ENCODE measurements at places on chromosomes 3 and 15.

DNA sequence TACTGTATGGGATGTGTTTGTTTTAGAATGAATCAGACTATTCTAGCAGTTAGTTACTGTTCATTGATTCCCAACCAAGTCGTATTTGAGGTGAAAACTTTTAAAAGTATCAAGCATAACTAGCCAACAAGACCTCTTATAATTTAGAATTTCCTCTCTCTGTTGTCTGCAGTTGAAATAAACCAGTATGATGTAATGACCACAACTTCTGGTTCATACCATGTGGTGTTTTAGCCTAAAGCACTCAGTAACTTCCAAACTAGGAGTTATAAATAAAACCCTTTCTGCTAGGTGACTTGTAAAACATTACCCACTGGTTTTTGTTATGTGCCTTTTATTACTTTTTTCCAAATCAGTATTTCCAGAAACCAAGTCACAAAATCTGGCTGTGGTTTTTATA is 19.8 kb upstream of the P2RY12 start:
- no peak for DNase-seq

DNA sequence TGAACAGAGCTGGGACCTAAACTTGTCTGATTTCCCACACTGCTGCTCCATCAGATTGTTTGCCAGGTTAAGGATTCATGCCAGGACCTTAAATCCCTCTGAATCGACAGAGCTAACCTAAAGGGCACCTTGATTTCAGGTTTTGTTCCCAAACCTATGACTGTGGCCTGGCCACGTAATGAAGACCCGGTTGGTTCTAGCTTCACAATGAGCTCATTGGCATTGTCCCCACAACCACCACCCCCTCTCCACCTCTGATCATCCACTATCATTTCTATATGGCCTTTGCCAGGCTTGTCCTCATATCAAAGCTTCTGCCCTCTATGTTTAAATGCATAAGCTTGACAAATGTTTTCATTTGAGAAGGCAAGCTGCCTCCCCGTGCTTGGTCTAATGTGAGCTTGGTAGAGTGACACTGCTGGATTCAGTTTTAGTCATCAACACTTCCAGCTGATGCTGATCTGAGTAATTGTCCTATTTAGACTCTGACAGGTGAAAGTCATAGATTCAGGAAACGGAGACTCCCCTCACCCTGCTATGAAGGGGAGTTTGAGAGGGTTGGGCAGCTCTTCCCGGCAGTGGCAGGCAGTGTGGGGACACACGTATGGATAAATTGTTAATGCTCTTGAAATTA is 407.1 kb upstream of the CFAP20DC start:
- peak; percentile 9 for DNase-seq

GRCh38 chr3:8069471-8069870 is 432.2 kb upstream of the LMCD1 start:
- DNase-seq = no peak

DNA sequence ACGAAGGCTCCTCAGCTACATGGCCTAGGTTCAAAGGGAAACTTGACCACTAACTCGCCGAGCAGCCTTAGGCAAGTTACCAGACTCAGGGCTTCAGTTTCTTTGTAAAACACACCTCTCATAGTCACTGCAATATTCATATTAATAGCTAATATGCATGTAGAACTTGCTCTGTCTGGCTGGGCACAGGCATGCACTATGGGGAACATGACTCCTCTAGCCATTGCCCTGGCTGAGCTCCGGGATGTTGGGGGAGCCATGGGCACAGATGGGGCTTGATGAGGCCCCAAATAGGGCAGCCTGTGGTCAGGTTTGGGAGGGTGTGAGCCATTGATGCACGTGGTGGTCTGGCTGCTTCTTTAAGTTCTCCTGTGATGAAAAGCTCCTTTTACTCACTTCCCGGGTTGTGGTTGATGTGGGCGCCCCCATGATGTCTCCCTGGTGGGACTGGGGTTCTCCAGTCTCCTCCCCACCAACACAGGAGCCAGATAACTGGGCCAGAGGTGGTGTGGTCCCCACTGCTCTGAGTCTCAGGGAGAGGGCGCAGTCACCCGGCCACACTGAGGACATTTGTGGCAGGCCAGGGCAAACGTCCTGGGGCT is 29.4 kb upstream of the DUSP7 start:
- peak; percentile 38 for DNase-seq

- no peak for DNase-seq
Measured at GRCh38 chr15:68693071-68693470, 114.3 kb downstream of the CORO2B start.

DNA sequence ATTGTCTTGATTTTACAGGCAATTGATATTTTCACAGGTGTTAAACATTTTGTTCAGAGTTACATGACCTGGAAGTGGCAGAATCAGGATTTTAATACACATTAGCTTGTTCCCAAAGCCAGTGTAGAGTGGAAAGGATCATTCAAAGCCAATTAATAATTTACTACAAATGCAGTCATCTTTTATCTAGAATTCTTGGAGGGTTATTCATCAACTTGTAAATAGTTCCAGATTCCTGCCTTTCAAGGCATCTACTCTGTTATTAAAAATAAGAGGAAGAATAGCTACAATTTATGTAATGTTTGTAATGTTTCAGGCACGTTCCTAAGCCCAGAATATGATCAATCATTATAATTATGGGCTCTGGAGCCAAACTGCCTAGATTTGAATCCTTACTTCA is 358.5 kb downstream of the ZNF385D start:
- no peak for DNase-seq

GRCh38 chr15:78925956-78926743 is 18.7 kb downstream of the CTSH start:
- DNase-seq = no peak

- DNase-seq = no peak
Measured at GRCh38 chr3:148852271-148852992, 12.7 kb upstream of the CPA3 start.

GRCh38 chr3:12759693-12760565 is 870 bp upstream of the TMEM40 start:
- no peak for DNase-seq

- DNase-seq = no peak
Measured at GRCh38 chr15:64111679-64112050, 15.9 kb downstream of the SNX1 start.

GRCh38 chr3:175065497-175065896 is 206.4 kb downstream of the NAALADL2 start:
- DNase-seq = no peak

DNA sequence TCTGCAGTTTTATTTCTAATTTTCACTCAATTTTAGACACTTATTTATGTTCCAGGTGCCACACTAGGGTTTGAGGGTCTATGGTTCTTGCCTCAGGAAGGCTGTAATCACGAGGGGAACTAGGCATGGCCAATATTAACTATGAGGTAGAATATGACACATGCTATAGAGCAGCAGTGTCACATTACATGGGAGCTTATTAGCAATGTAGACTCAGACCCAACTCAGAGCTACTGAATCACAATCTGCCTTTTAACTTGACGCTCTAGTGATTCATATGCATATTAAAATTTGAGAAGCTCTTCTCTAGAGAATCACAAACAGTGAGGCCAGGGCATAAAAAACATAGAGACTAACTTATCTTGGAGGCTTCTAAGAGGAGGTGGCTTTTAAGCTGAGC is 32.8 kb upstream of the MRPL3 start:
- DNase-seq = no peak

- DNase-seq = no peak
Measured at GRCh38 chr3:124556636-124557035, 173.6 kb upstream of the UMPS start.

DNA sequence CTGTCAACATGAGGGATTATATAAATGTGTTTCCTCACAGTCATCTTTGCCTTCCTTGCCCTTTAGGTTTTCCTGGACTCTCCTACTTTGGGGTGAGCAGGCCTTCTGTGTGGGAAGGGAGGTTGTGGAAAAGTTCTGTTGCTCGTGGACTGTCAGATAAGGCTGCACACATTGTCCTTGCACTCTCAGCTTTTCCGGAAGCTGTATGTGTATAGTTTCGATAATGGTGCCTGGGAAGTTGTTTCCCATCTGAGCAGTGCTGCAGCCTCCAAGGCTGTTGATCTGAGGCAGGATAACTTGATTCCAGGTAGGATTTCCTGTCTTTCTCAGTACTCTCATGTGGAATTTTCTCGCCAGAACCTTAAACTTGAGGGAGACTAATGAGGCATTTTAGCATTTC is 297.8 kb upstream of the AZI2 start:
- no peak for DNase-seq

- DNase-seq = no peak
Measured at GRCh38 chr3:20739814-20740213, 553.8 kb upstream of the SGO1 start.

DNA sequence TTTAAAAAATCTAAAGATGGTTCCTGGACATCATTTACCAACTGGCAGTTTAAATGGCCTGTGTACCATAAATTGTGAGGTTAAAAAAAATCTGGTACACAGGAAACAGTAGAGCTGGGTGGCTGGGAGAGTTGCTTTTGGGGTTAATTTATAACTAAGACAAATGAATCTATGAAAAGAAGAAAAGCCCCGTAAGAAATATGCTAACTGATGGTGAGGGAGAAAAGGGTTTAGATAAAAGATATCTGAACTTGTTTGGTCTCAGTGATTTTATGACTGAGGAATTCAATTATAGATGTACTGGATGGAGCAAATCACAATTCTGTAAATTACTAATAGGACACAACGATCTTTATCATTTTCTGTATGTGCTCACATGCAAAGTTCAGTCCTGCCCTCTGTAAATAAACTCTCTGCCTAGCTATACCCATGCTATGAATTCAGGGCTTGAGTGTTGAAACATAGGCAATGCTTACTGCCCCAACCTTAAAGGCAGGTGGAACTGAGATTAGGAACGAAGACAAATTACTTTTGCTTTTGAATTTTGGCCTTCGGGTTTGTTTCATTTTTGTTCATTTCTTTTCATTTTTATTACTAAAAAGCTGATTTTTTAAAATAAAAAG is 28.0 kb downstream of the PPARG start:
- DNase-seq = no peak

DNA sequence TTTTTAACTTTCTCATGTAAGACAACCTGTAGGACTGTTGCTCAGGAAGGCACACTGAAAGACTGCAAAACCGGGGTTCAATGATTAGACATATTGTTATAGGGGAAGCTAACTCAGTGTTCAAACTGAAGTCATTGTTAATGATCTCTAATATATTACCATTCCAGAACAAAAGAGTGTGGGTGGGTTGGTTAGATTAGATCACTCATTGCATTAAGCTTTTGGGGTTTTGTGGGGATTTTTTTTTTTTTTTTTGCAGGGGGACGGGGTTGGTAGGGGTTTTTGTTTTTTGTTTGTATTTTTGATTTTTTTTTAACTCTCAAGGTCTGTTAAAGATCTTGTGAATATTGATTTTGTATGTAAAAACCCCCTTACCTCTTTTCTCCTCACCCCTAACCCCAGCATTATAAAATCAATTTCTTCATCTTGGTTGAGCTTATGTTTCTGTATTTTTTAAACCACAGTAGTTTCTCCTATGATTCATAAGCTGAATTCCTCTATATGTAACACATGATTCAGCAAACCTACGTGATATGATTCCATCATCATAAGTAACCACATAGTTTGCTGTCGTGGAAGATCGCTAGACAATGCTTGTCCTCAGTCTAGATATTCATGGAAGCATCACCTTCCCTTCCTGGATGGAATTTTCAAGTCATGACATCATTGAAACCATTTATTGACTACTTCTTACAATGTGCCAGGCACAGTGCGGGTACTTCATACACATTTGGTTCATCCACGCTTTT is 544.1 kb upstream of the MDFIC2 start:
- no peak for DNase-seq

- DNase-seq = no peak
Measured at GRCh38 chr3:174783502-174783901, 75.6 kb upstream of the NAALADL2 start.

DNA sequence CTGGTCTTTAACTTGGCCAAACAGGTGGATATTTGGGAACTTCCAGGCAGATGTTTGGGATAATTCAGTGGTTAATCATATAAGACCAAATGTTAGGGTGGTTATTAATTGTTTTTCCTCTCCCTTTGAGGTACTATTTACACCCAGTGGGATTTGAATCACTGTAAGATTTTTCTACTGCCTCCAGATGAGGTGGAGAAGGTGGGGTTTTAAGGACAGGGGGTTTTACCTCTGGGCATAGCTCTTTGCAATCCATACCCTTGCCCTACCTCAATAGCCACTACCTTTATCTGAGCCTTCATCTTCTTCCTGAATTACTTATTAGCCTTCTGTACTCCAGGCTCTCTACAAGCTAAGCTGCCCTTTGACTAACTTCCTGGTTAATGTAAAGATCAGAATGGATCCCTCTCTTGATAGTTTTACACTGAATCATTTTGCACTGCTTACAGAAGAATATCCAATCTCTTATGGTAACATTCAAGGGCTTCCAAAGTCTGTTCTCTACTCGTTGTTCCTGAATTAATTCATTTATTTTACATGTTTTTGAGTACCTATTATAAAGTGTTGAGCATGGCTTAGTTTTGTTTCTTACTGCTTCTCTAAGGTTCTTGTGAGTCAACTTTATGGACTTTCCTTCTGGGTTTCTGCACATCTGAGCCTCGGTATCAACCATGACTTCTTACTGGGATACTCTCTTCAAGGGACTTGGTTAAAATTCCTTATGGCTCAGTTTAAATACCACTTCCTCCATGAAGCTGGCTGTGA is 331.2 kb upstream of the TBL1XR1 start:
- no peak for DNase-seq

DNA sequence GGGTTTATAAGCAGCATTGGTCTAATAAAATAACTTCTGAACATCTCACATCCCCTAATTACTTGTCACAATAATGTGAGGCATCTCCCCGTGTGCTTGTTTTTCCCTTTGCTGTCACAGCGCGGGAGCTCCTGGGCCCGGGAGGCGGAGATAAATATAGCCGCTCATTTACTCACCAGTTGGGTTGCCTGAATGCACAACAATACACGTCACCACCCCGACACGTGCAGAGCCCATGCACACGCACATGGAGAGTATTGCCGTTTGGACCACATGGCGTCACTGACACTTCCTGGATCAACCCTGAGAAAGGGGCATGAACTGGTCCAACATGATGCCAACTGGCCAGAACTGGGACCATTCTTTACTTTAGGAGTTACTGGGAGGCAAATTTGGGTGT is 76.2 kb downstream of the MRPL46 start:
- DNase-seq = no peak

GRCh38 chr3:72739531-72740466 is 108.4 kb downstream of the SHQ1 start:
- DNase-seq = no peak
